SW 1271 (cell line): ENCODE measurements at places on chromosomes 4 and X.

- DNase-seq: peak; percentile 28
Observed at GRCh38 chr4:1628892-1629698, 55.0 kb downstream of the FAM53A start.

DNA sequence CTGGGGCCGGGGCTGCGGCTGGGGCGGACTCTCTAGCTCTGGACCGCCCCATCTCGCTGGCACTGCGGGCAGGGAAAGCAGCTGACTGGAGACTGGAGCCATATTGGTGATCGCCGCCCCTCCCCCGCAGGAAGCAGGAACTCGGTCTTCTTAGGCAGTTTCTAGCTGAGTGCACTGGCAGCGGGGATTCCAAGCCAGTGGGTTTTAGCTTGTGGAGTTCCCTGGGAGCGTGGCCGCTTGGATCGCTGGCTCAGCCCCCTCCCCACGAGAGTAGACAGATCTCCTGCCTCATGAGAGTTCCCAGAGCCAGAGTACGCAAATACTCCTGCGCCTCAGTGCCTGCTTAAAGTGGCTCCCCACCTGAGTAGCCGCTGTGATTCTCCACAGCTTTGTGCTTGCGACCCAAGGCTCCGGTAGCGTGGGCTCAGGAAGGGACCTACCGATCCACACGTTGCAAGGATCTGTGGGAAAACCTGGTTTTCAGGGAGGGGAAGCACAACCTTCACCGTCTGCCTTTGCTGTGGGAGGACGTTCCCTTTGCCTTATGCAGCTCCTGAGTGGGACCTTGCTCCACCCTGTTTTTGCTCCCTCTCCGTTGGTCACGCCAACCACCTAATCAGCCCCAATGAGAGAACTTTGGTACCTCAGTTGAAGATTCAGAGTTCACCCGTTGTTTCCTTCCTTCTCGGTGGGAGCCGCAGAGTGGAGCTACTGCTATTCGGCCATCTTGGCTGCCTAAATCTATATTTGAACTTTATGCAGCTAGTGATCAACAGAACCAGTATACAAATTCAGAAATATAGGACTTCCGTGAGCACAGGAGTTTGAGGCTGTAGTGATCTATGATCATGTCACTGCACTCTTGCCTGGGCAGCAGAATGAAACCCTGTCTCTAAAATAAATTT, 803.9 kb upstream of the PCDH10 start:
- peak; percentile 57 for DNase-seq

GRCh38 chr4:53942712-53943111, 121.7 kb downstream of the CHIC2 start:
- no peak for DNase-seq

DNA sequence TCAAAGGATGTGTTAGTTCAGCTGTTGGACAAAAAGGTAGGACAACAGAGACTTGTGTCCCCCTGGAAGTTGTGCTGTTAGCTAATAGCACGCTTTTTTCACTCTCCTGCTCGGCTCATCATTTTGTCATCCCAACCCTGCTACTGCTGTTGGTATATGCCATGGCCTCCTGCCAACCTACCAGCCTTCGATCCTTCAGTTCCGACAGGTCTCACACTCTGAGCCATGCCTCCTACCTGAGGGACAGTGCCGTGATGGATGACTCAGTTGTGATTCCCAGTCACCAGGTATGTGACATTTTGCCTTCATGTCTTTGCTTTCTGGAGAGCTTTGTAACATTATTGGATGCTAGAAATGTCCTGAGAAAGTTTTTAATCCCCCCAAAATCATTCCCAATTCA, 268.1 kb downstream of the ANK2 start:
- no peak for DNase-seq

DNA sequence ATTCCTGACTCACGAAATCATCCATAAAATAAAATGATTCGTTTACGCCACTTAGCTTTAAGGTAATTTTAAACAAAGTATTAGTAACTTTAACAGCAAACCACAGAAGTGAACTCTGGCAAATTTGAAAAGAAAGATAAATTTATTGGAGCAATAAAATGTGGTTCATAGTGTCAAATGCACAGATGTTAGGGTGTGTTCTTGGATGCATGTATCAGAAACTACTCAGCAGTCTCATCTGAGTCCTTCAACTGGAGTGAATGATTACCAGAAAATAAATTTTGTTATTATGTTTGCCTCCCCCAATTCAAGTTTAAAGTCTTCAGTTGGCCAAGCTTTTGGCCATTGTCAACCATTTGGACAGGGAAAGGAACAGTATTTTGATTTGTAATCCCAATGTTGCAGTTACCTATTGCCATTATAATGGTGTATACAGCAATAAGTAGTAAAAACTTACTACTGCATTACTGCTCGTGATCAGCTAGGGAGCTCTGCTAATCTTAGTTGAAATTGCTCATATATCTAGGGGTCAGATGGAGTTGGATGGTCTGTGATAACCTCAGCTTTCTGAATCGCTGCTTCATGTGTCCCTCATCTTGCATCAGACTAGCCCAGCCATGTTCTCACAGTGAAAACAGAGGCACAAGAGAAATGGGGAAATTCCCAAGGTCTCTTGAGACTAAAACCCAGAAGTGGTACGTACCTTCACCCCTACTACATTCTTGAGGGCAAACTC, 254.6 kb upstream of the KCNIP4 start:
- DNase-seq: no peak

DNA sequence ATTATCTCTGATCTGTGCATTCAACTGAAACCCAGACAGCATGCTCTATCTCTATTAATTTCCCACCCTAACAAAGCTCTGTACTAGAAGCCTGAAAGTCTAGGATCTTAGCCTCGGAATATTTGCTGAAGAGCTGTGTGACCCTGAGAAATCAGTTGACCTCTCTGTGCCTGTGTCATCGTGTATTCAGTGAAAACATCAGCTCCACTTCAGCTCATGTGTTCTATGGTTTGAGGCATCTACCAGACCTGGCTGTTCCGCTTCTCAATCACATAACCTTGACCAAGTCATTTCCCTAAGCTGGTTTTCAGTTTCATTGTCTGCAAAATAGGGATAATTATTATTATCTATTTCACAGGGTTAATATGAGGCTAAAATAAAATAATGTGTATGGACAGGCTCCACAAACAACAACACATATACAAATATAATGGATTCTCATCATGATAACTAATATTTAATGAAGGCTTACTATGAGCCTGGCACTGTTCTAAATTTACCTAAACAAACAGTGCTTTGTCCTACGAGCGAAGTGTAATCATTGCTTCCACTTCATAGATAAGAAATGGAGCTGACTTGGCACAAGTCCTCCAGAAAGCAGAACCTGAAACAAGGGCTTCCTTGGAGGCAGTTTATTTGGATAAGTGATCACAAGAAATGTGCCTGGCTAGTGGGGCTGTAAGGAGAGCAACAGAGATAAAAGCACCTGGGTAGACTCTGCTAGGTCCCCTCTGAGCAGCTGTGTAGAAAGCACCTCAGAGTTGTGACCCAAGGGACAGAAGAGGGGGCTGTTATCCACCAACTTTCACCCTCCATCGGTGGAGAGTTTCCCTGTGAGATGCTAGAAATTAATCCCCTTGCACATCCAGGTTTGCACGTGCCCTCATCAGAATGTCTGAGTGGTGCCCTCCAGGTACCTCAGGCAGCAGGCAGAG, 356.9 kb downstream of the RAB28 start:
- no peak for DNase-seq

- no peak for DNase-seq
Observed at GRCh38 chr4:58453956-58454355, 1343.8 kb upstream of the IGFBP7 start.

DNA sequence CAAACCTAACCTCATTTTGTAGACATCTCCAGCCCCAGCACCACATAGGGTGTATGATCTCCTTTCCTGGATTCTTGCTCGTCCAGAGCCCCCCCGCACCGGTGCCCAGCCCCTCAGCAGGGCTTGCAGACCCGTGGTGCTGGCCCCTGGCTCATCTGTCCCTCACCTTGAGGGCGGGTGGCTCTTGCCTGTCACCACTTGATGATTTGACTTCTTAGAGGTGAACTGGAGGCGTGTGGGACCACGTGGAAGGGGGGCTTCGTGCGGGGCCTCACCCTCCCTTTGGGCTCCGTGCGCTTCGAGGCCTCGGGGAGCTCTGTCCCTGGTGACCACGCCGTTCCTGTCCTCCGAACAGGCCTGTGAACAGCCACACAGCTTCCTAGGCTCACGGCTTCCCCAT, 15.5 kb downstream of the UVSSA start:
- DNase-seq: no peak

- no peak for DNase-seq
Observed at GRCh38 chr4:168717847-168718246, 221.0 kb downstream of the PALLD start.

DNA sequence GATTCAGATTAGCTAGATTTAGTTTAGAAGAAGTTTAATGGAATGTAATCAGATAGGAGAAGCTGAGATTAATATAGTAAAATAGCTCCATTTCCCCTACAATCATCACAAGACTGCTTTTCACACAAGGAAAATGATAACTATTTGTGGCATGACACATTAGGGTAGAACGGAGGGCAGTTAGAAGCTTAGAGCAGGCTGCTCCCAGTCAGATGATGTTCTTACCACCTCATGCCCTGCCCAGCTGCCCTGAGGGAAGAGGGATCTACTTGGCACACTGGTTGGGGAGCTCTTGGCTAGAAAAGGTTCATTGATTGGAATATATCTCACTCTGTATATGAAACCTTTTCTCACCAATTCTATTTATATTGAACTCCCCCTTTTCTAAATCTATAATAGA, 180.7 kb upstream of the IL15 start:
- no peak for DNase-seq

- DNase-seq: no peak
Observed at GRCh38 chr4:127506283-127506682, 126.5 kb upstream of the INTU start.

DNA sequence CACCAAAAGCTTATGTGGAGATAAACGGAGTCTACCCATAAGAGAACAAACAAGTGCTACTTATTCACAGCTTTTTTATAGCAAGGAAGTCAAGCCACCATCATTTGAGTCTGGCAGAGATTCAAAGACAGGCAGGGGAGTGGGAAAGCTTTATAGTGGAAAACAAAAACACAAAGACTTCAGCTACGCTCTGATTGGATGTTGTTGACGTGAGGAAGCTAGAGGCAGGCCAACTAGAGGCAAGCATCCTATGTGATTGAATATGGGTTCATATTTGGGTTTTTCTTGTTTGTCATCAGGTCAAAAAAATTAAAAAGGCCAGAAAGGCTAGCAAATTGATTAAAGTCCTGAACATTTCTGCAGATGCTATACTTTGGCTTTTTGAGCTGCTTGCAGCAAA, 719 bp upstream of the TCEAL4 start:
- DNase-seq: no peak

DNA sequence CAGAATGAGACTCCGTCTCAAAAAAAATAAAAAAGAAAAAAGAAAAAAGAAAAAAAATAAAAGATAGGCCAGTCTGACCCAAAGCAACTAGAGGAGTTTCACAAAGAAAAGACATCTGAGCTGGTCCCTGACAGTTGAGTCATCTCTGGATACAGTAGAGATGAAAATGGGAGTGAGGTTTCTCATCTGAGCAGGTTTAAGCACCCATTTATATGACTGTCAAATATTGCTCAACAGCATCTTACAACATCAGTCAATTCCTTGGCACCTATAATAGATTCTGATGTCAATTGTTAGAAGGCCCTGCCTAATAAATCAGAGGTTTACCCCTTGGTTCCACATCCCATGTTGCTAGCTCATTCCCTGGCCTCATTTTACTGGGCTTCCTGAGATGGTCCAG, 490.5 kb downstream of the MAGEE1 start:
- DNase-seq: no peak

- DNase-seq: no peak
Observed at GRCh38 chrX:39941332-39941920, 156.3 kb downstream of the BCOR start.

GRCh38 chr4:129364747-129365452, 268.9 kb downstream of the C4orf33 start:
- no peak for DNase-seq

- no peak for DNase-seq
Observed at GRCh38 chr4:73419106-73420038, 15.3 kb downstream of the ALB start.

- no peak for DNase-seq
Observed at GRCh38 chr4:138076561-138076960, 165.6 kb downstream of the SLC7A11 start.

- no peak for DNase-seq
Observed at GRCh38 chrX:11540532-11541377, 125.0 kb downstream of the ARHGAP6 start.

DNA sequence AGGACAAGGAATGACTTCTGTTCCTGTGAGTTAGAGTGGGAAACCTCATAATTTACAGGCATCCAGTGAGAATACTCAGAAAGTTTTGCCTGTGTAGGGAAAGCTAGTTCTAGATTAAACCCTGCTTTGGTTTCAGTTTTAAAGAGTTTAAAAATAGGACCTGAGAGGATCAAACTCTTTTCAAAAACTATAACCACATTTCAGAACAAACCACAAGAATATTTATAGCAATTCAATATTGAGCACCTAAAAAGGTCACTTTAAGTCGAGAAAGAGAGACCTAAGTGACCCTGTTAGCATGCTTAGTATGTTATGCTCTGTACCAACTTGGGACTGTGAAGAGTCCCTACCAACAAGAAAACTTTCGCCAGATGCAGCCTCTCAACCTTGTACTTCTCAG, 17.4 kb upstream of the PWWP3B start:
- DNase-seq: no peak

- no peak for DNase-seq
Observed at GRCh38 chr4:85901500-85901899, 426.6 kb downstream of the ARHGAP24 start.

- DNase-seq: peak; percentile 38
Observed at GRCh38 chrX:22950269-22951266, 49.2 kb upstream of the DDX53 start.

DNA sequence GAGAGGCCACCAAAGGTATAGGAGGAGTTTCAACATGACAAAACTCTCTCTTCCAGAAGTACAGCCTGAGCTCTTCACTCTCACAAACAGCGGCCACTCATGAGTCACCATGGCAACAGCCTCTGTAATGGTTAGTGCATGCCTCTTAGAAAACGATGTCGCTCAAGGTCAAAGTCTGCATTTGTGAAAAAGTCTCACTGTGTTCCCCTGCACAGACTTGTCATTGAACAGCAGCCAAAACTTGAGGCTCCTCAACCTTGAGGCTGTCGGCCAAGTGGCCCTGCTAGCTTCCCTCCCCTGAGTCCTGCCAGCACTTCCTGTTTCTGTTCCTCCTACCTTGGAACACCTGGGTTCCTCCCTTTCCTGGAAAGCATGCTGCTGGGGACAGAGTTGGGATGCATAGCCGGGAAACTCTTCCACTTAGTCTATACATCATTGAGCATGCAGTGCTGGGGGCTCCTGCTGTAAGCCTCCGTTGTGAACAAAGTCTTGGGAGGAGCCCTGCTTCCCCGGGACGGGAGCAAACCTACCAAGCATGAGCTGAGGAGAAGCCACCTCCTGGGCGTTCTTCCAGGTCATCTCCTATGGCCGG, 66.6 kb downstream of the ING2 start:
- DNase-seq: no peak

- DNase-seq: no peak
Observed at GRCh38 chr4:105596684-105597083, 44.3 kb downstream of the ARHGEF38 start.

DNA sequence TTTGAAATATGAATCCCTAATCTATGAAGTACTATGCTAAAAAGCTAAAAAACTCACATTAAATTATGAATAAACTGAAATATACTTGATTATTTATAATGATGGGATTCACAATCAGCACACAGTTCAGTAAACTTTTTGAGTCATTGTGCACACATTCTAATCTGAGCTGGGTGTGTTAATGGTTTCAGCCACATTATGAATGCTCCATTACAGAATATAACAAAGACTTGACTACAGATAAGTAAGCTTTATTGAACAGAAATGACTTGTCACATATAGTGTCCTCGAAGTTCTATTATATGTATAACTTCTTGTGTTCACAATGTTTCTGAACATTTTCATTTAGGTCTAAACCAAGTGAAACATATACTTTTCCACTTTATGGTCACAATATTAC, 1649.9 kb upstream of the IGFBP7 start:
- DNase-seq: no peak
